ENCODE measurements at places on chromosomes 12 and 14.

DNA sequence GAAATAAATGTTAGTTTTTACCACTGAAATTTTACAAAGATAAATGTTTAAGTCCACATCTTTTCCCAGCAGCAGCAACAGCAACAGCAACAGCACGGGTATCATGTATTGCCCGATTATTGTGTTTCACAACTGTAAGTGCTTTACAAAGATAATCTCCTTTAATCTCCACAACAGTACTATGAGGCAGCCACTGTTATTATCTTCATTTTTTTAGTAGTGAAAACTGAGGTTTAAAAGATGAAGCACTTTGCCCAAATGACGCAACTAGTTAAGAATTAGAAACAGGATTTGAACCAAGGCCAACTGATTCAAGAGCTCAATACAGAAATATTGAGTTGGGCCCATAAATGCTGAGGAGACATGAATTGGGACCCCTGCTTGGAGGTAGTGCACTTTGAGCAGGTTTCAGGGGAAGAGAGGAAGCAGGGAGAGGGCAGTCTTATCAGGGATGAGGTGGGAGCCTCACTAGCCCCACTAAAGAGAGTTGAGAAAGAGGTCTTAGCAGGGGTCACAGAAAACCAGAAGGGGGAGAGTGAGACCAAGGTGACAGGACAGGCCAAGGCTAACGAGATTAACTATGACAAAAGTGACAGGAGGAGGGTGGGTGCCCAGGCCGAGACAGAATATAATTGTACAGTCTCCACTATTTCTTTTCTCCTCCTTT lies 15.3 kb downstream of the KRT2 start:
- DNase-seq: no peak

- DNase-seq: peak; percentile 92
These were observed 40.9 kb upstream of the A2ML1 start for GRCh38 chr12:8781381-8782127.

DNA sequence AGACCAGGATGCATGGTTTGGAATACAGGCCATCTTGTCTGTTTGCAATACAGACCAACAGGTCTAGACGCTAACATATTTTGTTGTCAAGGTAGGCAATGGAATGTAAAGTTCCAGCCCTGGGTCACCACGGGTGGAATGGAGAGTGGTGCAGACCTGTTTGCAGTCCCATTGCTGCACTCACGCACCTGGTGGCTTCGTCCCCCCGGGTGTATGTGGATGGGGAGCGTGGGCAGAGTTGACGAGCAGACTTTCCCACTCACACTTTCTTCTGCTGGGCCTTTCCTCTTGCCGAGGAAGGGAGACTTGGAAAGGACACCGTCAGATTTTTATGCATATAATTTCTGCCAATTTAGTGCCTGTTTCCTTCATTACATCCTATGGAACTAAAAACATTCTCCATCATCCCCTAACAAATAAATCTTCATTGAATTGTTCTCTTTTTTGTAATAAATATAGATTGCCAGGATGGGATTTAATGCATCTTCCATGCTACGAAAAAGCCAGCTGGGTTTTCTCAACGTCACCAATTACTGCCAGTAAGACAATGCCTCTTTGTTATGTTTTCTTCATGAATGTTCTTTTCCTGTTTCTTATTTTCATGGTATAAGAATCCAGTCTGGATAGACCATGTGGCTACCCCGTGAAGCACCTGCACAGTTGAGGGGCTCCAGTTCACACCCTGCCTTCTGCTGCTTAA lies 15.2 kb downstream of the DCAF4 start:
- no peak for DNase-seq

GRCh38 chr12:64609536-64610078 lies 688 bp upstream of the RASSF3 start:
- DNase-seq: peak; percentile 39

GRCh38 chr12:91397866-91398532 lies 215.4 kb upstream of the DCN start:
- no peak for DNase-seq

DNA sequence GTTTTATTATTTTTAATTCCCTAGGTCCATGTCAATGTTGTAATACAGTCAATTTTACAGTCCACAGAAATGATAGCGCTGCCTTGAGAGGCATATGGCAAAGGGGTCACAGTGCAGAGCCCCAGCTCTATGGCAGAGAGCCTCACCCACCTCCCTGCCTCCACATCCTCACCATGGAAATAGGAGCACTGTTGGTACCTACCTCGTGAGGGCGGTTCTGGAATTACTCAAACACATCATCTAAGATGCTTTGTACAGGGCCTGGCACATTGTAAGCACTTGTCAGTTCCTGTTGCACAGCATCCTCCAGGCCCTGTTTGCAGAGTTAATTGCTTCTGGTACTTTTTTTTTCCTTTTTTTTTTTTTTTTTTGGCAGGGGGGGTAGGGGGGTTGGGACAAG lies 4.1 kb upstream of the AKAP5 start:
- no peak for DNase-seq

- DNase-seq: no peak
These were observed 72.2 kb upstream of the BCL11B start for GRCh38 chr14:99344051-99344758.

Measured in cerebellar cortex (tissue), 1 donor.